ENCODE measurements at places on chromosomes 11 and 22. TPM values are rescaled to one million over a fixed set of nuclear protein-coding genes. Genes with fewer than 3 reads are reported as not detected.

BAIAP2L2 gene
- 24.3 TPM for total RNA-seq

LINC01488 gene
- not detected for total RNA-seq

SCGB2A2 gene
- total RNA-seq, result not detected

TUB gene
- 12.9 TPM for total RNA-seq

OR52B4 gene
- not detected for total RNA-seq

MPPED2 gene
- not detected for total RNA-seq

MISFA gene
- not detected for total RNA-seq

THYN1 gene
- total RNA-seq, result 25.6 TPM

TEAD1 gene
- total RNA-seq, result 144 TPM

SLC36A4 gene
- 2.9 TPM for total RNA-seq

ACAD8 gene
- 18.9 TPM for total RNA-seq

RFPL2 gene
- not detected for total RNA-seq

CXCR5 gene
- total RNA-seq, result not detected

TRIM49 gene
- total RNA-seq, result not detected

OR6T1 gene
- not detected for total RNA-seq

ALDH3B2 gene
- total RNA-seq, result not detected

FXYD2 gene
- not detected for total RNA-seq

ACRV1 gene
- not detected for total RNA-seq

OR1S2 gene
- not detected for total RNA-seq

LRP5 gene
- 4.3 TPM for total RNA-seq

APOL4 gene
- total RNA-seq, result not detected

RASGRP2 gene
- not detected for total RNA-seq

TSSK2 gene
- total RNA-seq, result not detected

PPM1F gene
- 37.8 TPM for total RNA-seq

HEPN1 gene
- not detected for total RNA-seq

OR51E2 gene
- not detected for total RNA-seq

TBX10 gene
- not detected for total RNA-seq

BRMS1 gene
- 65.9 TPM for total RNA-seq

SLC37A2 gene
- 2.6 TPM for total RNA-seq

RAG2 gene
- not detected for total RNA-seq

KCNE3 gene
- 0.11 TPM for total RNA-seq

AHNAK gene
- total RNA-seq, result 557 TPM

P4HA3 gene
- 24.3 TPM for total RNA-seq

APIP gene
- 22.5 TPM for total RNA-seq

TMEM223 gene
- total RNA-seq, result 32.0 TPM

UBQLNL gene
- 0.32 TPM for total RNA-seq

MUC6 gene
- not detected for total RNA-seq

FOXR1 gene
- not detected for total RNA-seq

EHF gene
- total RNA-seq, result not detected

TMEM132A gene
- 28.2 TPM for total RNA-seq

OR52I1 gene
- not detected for total RNA-seq

TMEM45B gene
- total RNA-seq, result not detected

OR56A5 gene
- total RNA-seq, result not detected

GRAP2 gene
- not detected for total RNA-seq

LSP1 gene
- total RNA-seq, result not detected

SLC25A45 gene
- total RNA-seq, result 3.6 TPM

NRXN2 gene
- total RNA-seq, result 0.51 TPM

OVCH2 gene
- not detected for total RNA-seq

MRGPRX3 gene
- not detected for total RNA-seq

All from GM23248 (cell line).